ENCODE measurements at places on chromosomes 5 and 9.
A peak's percentile ranks its signal among the peaks of the same experiment; 100 is the strongest.

DNA sequence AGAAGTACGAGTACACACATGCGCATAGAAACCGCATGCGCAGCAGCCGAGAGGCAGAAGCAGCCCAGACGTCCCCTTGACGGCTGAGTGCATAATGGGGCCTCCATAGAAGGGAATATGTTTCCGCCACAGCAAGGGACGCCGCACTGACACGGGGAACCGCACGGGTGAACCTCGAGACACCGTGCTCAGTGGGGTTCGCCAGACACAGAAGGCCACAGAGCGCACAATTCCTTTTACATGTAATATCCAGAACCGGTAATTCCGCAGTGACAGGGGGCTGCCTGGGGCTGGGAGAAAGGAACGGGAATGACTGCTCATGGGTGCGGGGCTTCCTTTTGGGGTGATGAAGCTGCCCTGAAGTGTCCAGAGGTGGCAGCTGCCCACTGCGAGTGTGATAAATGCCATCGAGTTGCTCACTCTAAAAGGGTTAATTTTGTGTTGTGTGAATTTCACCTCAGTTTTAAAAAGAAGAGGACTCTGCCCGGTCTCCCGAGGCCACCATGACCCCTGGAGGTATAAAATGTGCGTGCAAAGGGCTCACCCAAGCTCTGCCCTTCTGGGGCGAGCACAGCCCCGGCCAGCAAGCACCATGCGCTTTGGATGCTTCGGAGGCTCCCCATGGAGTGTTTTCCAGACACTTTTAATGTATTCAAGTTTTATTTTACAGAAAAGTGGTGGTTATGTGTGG is 29.7 kb downstream of the MRPL36 start:
- DNase-seq: no peak

DNA sequence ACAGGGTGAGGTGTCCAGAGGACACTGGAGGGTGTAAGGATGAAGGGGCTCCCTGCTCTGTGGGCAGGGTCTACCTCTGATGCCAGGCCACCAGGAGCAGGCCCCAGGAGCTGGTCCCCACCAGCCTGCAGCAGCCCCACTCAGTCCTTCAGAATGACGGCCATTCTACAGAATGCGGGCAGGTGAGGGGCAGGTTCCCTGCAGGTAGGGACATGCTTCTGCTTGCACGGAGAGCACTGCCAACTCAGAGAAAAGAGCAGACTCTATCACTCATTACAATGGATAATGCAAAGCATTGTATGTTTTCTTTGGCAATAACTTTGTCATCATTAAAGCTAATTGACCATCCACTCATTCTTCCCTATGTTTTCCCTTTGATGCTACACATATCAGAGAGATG is 39.0 kb downstream of the DDX31 start:
- DNase-seq: no peak

GRCh38 chr5:51201024-51201423 is 182.2 kb upstream of the ISL1 start:
- no peak for DNase-seq

GRCh38 chr5:98963019-98963418 is 34.2 kb upstream of the CHD1 start:
- DNase-seq: no peak

- DNase-seq: peak; percentile 40
These were observed 53.6 kb downstream of the SEMA4D start for GRCh38 chr9:89444274-89444673.

GRCh38 chr5:77167695-77168121 is 42.8 kb upstream of the PDE8B start:
- no peak for DNase-seq

- no peak for DNase-seq
These were observed 105.7 kb downstream of the INSYN2B start for GRCh38 chr5:169874621-169875020.

DNA sequence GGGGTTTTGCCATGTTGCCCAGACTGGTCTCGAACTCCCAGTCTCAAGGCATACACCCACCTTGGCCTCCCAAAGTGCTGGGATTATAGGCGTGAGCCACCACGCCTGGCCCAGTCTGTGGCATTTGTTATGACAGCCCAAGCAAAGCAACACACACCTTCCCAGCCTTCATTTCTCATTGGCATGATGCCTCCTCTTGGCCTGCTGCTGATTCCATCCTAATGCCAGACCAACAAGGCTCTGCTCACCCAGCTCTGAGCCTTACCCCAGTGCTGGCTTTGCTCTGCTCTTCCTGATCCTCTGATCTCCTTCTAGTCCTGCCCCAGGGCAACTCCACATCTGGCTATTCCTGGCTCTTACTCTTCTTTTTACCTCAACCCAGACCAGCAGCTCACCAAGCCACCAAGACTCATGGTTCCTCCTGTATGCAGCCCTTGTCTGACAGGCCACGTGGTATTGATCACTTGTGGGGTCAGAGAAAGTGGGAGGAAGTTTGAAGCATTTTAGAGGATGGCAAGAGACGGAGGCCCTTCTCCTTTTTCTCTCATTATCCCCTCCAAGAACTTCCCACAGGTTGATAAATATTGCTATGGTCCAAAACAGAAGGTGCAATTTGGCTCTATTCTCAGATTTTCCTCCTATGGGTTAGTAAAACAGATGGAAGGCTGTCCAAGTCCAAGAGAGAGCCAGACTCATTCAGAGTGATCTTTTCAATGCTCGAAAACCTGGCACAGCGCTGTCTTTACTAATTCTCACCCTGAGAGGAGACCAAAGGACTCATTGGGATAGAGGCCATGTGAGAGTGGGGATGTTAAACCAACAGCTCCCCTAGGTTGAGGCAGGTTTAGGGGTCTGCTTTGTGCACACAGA is 958 bp downstream of the CD180 start:
- no peak for DNase-seq

- DNase-seq: no peak
These were observed 31.7 kb downstream of the MAPKAP1 start for GRCh38 chr9:125674981-125675973.

GRCh38 chr9:114719290-114719689 is 37.3 kb upstream of the TEX48 start:
- no peak for DNase-seq

GRCh38 chr5:149633476-149634350 is 52.4 kb downstream of the ARHGEF37 start:
- DNase-seq: no peak

DNA sequence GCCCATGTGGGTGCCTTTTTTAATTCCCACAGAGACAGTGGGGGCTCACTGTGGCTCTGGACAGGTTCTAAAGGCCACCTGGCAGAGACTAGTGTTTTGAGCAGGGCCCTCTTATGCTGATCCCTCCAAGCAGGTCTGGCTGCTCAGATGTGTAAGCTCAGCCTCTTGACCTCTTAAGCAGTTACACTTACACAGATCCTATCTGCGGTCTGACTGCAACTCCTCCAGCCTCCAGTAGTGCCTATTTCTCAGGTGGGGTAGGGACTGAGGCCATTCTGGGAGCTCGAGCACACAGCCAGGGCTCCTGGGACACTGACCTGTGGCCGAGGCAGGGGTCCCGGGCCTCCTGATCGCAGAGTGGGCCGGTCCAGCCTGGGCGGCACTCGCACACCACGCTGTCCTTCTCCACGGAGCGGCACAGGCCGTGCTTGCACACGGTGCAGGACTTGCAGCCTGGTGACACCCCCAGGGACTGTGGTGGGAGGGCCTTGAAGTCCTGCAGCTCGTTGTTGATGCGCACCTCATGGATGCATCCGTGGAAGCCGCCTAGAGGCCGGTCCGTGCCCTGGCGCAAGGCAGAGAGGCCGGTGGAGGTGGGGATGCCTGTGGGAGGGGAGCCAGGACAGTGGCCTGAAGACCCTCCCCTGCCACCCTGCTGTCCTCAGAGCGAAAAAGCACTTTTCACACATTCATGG is 91.9 kb upstream of the PANK3 start:
- no peak for DNase-seq

- no peak for DNase-seq
These were observed 228.2 kb upstream of the TYRP1 start for GRCh38 chr9:12464910-12465512.

GRCh38 chr9:114238891-114239875 is 83.7 kb upstream of the ORM1 start:
- no peak for DNase-seq

DNA sequence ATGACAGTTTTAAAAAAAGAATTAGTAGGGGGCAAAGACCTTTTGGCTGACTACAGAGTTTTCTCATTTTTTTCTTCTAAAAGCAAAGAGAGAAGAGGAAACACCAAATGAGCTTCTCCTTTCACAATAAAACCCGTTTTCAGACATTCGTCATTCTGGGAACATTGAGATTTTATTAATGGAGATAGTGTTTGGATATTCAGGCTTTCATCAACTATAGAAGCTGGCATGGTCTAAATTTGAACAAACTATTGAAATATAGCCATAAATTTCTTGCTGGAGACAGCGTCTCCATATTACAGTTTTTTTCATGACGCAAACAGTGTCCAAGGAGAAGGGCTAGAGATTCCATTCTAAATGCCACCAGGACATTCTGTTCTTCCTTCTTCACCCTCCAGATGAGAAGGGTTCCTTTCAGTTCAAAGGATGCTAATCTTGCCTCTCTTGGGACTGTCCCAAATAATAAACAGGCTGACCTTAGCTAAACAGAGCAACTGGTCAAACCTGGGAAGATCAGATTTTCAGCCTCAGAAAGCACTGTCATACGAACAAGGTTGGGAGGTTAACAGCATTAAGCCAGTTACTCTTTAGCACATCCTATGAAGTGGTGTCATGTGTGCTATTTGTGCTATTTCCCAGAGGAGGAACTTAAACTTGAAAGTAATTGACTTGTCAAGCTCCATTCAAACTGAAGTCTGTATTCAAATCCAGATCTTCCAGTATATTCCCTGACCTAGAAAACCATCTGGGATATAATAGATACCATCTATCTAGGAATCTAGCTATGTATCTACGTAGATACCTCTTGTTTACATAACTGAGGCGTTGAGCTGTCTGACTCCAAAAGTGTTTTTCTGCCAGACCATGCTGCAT is 125.6 kb downstream of the LPAR1 start:
- DNase-seq: no peak

DNA sequence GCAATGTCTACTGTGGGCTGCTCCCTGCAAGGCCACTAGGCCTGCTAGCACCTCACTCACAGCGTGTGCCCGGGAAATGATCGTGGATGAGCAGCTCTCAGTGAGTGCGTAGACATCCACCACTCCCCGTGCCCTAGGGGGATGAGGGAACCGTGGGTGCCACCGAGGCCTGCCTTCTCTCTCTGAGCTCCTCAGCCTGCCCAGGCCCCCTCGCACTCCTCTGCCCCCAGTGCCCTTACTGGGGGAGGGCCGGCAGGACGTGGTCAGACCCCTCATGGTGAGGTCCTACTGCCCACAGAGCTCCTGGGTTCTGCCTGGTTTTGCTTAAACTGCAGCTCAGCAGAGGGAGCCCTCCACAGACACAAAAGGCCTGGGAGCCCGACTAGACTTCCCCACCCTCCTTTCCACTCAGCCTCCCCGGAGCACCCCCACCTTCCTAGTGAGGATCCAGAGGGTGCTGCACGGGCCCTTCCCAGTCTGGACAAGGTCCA is 220.0 kb downstream of the CACNA1B start:
- no peak for DNase-seq

- no peak for DNase-seq
These were observed 34.9 kb upstream of the N4BP3 start for GRCh38 chr5:178078197-178079010.

- DNase-seq: no peak
These were observed 73.9 kb downstream of the KIF24 start for GRCh38 chr9:34254966-34255825.

DNA sequence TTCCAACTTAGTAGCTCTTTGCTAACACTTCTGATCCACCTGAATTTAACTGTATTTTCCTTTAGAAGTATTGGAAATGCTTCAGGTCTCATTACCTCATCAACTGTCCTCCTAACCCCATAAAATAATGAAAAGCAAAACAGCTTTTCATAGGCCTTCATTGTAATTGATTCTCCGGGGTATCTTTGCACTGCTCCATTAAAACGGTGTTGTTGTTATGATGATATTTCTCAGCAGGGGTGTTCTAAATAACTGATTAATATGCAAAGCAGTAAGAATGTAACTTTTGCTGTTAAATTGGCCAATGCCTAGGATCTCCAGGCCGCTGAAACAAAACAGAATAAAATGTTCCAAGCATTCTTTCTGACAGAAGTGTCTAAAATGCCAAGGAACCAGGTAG is 1983.2 kb downstream of the EFNA5 start:
- no peak for DNase-seq

- no peak for DNase-seq
These were observed 21.6 kb downstream of the FBXW11 start for GRCh38 chr5:171984748-171985419.

- no peak for DNase-seq
These were observed 80.9 kb downstream of the BARX1 start for GRCh38 chr9:93874242-93874641.

- DNase-seq: no peak
These were observed 61.3 kb upstream of the MOCS2 start for GRCh38 chr5:53170746-53171349.

GRCh38 chr9:86788456-86788855 is 158.8 kb downstream of the GAS1 start:
- no peak for DNase-seq

DNA sequence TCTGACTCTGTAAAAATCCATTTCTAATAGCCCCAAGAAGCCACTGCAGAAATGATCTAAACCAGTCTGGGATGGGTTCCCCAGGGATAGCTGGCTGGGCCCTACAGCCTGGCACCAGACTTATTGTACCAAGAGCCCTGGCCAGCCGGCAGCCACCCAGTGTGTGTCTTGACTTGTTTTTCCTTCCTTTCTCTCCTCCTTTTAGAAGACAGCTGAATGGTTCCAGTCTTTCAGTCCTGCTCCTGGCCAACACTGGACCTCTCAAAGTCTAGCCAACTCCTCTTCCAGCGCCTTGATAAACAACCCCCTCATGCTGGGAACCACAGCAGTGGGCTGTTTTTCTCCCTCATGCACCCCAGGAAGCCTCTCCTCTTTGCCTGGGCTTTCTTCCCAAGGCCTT is 34.1 kb downstream of the ATOX1 start:
- DNase-seq: no peak

GRCh38 chr9:19049917-19050636 is 850 bp downstream of the RRAGA start:
- no peak for DNase-seq

Data from left ventricle myocardium inferior (tissue), 1 donor.